ENCODE measurements at places on chromosomes 4 and X. TPM values are rescaled to one million over a fixed set of nuclear protein-coding genes. Genes with fewer than 3 reads are reported as not detected.

HELT gene
- not detected for total RNA-seq

GPRIN3 gene
- total RNA-seq: 9.8 TPM

MAGEE2 gene
- total RNA-seq: not detected

DNA sequence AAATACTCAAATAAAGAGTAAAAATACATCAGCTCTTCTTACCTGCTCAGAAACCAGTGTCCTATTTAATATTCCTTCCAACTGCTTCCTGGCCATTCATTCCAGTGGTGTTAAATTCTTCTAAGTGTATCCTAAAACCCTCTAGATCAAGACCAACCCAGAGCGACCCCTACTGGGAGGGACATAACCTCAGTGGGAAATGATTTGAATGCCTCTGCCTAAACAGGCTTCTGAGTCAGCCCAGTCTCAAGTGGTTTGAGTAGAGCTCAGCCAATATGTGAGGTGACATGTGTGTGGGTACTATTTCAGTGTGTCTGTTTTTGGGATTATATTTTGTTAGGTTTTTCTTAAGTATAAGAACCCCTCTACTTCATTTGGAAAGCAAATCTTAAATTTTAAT is 133.6 kb upstream of the ARHGEF9 start:
- DNase-seq: no peak
- no peaks in the 10 kb centered on the region for H3K36me3 ChIP-seq
- H3K27ac ChIP-seq: no peak overlapping the region
- H3K4me1 ChIP-seq: no peaks in the 10 kb centered on the region
- no peaks in the 10 kb centered on the region for H3K27me3 ChIP-seq
- H3K4me3 ChIP-seq: no peak overlapping the region

GRCh38 chrX:8730812-8731558 is 952 bp downstream of the ANOS1 start:
- no peak overlapping the region for H3K27ac ChIP-seq
- DNase-seq: no peak

Data from aorta (tissue), 5 donors.